ENCODE measurements at places on chromosomes 7 and 10. TPM values are rescaled to one million over a fixed set of nuclear protein-coding genes. Genes with fewer than 3 reads are reported as not detected.

The OR2A14 gene
- not detected for total RNA-seq

The CALN1 gene
- total RNA-seq = not detected

- no peak overlapping the region for H3K4me3 ChIP-seq
- peaks cover 9% of the 10 kb centered on the region for H3K4me1 ChIP-seq
- H3K36me3 ChIP-seq = no peaks in the 10 kb centered on the region
- no peaks in the 10 kb centered on the region for H3K27me3 ChIP-seq
- no peak overlapping the region for H3K27ac ChIP-seq
Observed at GRCh38 chr7:151339651-151340382, 1.8 kb upstream of the NUB1 start.

DNA sequence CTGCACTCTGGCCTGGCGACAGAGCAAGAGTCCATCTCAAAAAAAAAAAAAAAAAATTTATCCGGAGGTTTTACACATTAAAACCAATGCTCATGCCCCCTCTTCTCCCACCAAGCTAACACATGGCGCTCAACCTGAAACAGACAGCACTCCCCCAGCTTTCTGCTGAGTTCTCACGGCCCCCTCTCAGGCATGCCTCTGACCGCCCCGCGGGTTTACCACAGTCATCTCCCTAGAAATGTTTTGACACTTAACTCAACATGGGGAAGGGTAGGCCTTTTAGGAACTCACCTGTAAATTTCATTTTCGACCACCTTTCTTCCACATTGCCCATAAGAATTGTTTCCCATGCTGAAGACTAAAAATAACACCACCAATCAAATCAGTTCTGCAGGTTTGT is 9.3 kb downstream of the RCC1L start:
- no peaks in the 10 kb centered on the region for H3K27me3 ChIP-seq
- no peak for DNase-seq
- peaks cover 2% of the 10 kb centered on the region for H3K36me3 ChIP-seq
- H3K4me1 ChIP-seq = no peaks in the 10 kb centered on the region
- no peak overlapping the region for H3K27ac ChIP-seq

DNA sequence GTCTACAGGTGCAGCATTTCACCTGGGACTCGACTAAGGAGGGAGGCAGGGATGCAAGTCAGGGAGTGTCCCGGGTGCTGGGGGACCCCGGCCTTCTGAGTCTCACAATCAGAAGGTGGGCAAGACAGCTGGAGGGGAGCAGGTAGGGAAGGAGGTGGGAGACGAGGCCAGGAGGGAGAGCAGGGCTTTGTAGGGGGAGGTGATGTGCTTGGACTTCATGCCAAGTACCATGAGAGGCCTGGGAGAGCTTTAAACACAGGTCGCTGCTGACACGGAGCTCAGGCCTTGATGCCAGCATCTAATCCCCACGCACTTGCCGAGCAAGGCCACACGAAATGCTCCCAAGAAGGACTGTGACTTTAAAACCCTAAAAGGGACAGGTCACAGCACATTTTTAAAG is 244.7 kb downstream of the ADARB2 start:
- no peak for DNase-seq
- no peaks in the 10 kb centered on the region for H3K36me3 ChIP-seq
- H3K27me3 ChIP-seq = 0 out of 2 replicates have a peak, but pooled peaks cover 10% of the 10 kb centered on the region
- no peaks in the 10 kb centered on the region for H3K4me1 ChIP-seq
- H3K27ac ChIP-seq = no peak overlapping the region

DNA sequence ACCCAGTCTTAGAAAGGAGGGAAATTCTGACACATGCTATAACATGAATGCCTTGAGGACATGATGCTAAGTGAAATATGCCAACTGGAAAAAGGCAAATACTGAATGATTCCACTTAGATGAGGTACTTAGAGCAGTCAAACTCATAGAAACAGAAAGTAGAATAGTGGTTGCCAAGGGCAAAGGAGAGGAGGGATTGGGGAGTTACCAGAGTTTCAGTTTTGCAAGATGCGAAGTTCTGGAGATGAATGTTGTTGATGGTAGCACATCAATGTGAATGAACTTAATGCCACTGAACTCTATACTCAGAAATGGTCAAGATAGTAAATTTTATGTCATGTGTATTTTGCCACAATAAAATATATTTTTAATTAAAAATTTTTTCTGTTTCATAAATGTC is 38.9 kb downstream of the DRGX start:
- peaks cover 46% of the 10 kb centered on the region for H3K27me3 ChIP-seq
- DNase-seq = no peak
- H3K36me3 ChIP-seq = no peaks in the 10 kb centered on the region
- H3K4me3 ChIP-seq = no peak overlapping the region

- no peaks in the 10 kb centered on the region for H3K4me1 ChIP-seq
- no peak overlapping the region for H3K27ac ChIP-seq
- H3K4me3 ChIP-seq = no peak overlapping the region
- no peaks in the 10 kb centered on the region for H3K36me3 ChIP-seq
- H3K27me3 ChIP-seq = no peaks in the 10 kb centered on the region
- DNase-seq = no peak
Observed at GRCh38 chr7:112023786-112024185, 182.4 kb downstream of the DOCK4 start.

DNA sequence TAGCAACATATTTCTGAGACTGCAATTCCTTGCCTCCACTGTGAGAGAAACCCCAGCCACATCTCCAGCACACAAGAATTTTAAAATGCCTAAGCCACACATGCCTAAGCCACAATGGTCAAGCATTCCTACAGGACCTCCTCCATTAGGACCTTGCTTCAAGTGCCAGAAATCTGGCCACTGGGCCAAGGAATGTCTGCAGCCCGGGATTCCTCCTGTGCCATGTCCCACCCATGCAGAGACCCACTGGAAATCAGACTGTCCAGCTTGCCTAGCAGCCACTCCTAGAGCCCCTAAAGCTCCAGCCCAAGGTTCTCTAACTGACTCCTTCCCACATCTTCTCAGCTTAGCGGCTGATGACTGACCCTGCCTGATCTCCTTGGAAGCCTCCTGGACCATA is 117.5 kb downstream of the AHR start:
- DNase-seq = no peak
- no peaks in the 10 kb centered on the region for H3K36me3 ChIP-seq

The SEPTIN7 gene
- total RNA-seq = 219 TPM

- H3K27me3 ChIP-seq = peaks cover 64% of the 10 kb centered on the region
- no peaks in the 10 kb centered on the region for H3K4me1 ChIP-seq
- no peak overlapping the region for H3K4me3 ChIP-seq
- no peaks in the 10 kb centered on the region for H3K36me3 ChIP-seq
- no peak overlapping the region for H3K27ac ChIP-seq
- no peak for DNase-seq
Observed at GRCh38 chr7:43232366-43232765, 119.9 kb downstream of the HECW1 start.

The PDZD7 gene
- 2.8 TPM for total RNA-seq

- no peak for DNase-seq
- H3K27me3 ChIP-seq = peaks cover 71% of the 10 kb centered on the region
- H3K27ac ChIP-seq = no peak overlapping the region
- no peak overlapping the region for H3K4me3 ChIP-seq
Observed at GRCh38 chr7:159061674-159062212, 82.9 kb downstream of the VIPR2 start.

GRCh38 chr10:105650306-105650705 is 1009.2 kb downstream of the SORCS3 start:
- DNase-seq = no peak
- no peaks in the 10 kb centered on the region for H3K36me3 ChIP-seq
- H3K27ac ChIP-seq = no peak overlapping the region
- no peak overlapping the region for H3K4me3 ChIP-seq
- no peaks in the 10 kb centered on the region for H3K27me3 ChIP-seq

The ACSM6 gene
- not detected for total RNA-seq

DNA sequence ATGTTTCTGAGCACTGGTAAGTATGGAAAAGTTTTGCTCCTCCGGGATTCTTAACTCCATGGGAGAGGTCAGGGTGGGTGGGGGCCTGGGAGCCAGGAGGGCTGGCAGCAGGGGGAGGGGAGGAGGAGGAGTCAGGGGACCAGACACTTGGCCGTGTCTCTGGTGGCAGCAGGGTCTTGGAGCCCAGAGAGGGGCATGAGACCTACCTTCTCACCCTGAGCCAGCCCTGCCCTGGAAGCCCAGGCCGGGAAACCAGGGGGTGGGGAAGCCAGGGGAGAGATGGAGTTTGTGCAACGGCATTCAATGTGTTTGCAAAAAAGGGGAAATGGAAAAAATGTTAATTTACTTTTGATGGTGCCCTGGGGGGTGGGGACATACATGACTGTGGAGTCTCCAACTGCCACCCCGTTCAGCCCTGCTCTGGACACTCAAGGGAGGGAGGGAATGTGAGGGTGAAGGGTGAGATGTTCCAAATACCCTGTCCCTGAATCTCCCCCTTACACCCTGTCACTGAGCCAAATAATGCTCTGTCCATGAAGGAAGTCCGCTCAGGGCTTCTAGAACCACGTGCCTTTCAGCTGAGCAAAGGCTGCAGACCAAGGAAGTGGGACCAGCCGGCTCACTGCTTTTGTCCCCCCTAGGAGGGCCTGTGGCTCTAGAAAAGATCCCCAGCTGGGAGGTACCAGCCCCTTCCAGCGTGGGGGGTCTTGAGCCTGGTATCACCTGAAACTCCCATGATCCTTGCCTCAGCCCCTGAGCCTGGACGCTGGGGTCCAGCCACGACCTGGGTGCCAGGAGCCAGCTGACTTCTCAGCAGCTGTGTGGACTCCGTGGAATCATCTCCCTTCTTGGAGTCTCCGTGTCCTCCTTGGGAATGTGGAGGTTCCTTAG is 48.3 kb downstream of the TMEM270 start:
- H3K27ac ChIP-seq = no peak overlapping the region
- H3K4me3 ChIP-seq = no peak overlapping the region
- DNase-seq = no peak
- no peaks in the 10 kb centered on the region for H3K4me1 ChIP-seq
- H3K27me3 ChIP-seq = no peaks in the 10 kb centered on the region

DNA sequence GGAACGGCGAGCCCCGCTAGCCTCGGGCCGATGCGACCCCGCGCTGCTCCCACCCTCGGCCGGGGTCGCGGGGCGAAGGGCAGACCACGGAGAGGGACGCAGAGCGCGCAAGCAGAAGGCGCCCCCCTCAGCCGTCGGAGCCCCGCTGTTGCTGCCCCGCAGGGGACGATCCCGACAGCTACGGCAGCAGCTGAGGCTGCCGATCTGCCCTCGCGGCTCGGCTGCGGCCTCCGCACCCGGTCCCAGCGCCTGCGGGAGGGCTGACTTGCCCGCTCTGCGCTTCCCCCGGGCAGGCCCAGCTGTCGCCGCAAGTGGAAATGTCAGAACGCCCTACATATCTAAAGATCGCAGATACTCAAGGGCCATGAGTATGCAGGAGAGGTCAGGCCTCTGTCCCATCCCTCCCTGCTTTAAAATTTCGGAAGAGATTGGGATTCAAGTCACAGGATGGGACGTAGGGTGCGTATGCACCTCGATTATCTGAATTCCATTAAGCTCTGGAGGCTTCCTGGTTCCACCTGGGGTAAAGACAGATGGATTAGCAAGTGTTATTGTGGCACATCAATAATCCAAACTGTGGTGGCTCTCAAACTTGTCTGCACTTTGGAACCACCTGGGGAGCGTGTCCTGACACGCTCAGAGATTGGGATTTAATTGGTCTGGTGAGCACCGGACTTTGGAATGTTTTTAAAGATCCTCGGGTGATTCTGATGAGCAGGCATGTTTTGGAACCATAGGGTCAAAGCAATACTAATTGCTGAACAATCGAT is at the start of gene CRPPA:
CRPPA (minus strand) TSS at position 206 of the 770 bp plus-strand sequence. CDS start 216 bp downstream, outside the sequence.
- peak within 1 kb of the TSS; percentile 68 for H3K4me3 ChIP-seq
- H3K27me3 ChIP-seq = no peaks in the 10 kb centered on the region

DNA sequence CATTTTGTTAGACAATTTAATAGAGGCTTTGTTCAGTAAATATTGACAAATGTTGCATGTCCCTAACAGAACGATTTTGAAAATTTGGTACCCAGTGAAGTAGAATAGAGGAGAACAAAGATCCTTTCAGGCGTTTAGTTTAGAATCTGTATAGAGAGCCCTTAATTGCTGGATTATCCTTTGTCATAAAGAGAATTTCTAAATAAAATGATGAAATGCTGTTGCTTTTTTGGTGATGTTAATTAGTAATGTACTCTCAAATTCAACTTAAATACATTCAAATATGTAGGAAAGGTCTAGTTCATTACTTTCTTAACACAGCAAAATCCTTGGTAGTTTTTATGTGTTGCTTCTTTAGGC is 1.2 kb downstream of the LUC7L2 start:
- DNase-seq = no peak
- peak overlapping the region; percentile 97 for H3K27ac ChIP-seq
- peak overlapping the region; percentile 89 for H3K4me3 ChIP-seq
- H3K36me3 ChIP-seq = peaks cover 22% of the 10 kb centered on the region
- H3K27me3 ChIP-seq = no peaks in the 10 kb centered on the region
- peaks cover 27% of the 10 kb centered on the region for H3K4me1 ChIP-seq

- no peaks in the 10 kb centered on the region for H3K27me3 ChIP-seq
- no peaks in the 10 kb centered on the region for H3K36me3 ChIP-seq
- no peak overlapping the region for H3K4me3 ChIP-seq
- H3K27ac ChIP-seq = no peak overlapping the region
- DNase-seq = no peak
Observed at GRCh38 chr10:62662486-62662885, 142.0 kb upstream of the ADO start.

The UPK3BL2 gene
- 24.3 TPM for total RNA-seq

The ANKRD2 gene
- total RNA-seq = 8.4 TPM

DNA sequence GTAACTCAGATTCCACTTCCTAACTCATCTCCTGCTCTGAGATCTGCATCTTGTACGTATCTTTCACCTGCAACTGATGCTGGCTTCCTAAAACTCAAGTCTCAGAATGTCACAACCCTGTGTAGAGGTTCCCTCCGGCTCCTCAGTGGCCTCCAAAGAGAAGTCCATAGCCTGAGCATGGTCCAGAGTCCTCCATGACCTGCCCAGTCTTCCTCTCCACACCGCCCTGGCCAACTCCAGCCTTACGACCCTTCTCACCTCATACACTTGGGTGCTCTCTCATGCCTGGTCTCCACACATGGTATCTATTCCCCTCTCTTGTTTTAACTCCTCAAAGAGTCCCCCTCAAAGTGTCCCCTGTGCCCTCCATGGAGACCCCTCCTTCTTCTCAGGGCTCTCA is 41.9 kb downstream of the RAMP3 start:
- no peak overlapping the region for H3K27ac ChIP-seq
- H3K27me3 ChIP-seq = peaks cover 95% of the 10 kb centered on the region
- H3K36me3 ChIP-seq = no peaks in the 10 kb centered on the region
- no peak overlapping the region for H3K4me3 ChIP-seq
- H3K4me1 ChIP-seq = 0 out of 2 replicates have a peak, but pooled peaks cover 6% of the 10 kb centered on the region

The AS3MT gene
- total RNA-seq = 0.22 TPM

DNA sequence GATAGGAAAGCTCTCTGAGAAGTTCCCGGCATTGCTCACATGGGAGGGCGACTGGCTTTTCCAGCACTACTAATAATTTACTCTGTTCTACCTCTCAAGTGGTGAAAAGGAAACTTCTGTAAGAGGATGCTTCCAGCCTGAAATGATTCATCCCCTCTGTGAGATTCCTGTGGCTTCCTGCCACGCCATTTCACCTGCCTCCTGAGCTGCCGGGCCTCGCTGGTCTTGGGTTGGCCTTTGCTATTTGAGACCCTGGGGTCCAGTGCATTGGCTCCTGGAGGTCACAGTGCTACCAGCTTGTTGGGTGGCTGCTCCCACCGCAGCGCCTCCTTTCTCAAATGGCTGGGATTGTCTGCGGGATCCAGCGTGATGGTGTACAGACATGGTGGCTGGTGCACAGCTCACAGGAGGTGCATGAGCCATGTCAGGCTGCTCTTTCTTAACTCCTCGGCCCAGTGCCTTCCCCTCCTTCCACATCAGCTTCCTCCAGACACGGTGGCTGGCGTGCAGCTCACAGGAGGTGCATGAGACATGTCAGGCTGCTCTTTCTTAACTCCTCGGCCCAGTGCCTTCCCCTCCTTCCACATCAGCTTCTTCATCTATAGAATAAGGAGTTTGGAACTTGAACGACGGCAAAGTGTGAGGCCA is 42.9 kb upstream of the PCBD1 start:
- peak; percentile 73 for DNase-seq
- H3K36me3 ChIP-seq = no peaks in the 10 kb centered on the region
- H3K27me3 ChIP-seq = peaks cover 12% of the 10 kb centered on the region

- H3K36me3 ChIP-seq = no peaks in the 10 kb centered on the region
- H3K4me3 ChIP-seq = no peak overlapping the region
- no peak overlapping the region for H3K27ac ChIP-seq
Observed at GRCh38 chr10:126777714-126778113, 107.2 kb upstream of the C10orf90 start.
